Kidney (tissue), 22 donors: ENCODE measurements at places on chromosomes 16 and 17. TPM values are rescaled to one million over a fixed set of nuclear protein-coding genes. Genes with fewer than 3 reads are reported as not detected.

GRCh38 chr17:43975898-43976297, 22.2 kb upstream of the PYY start:
- no peak for DNase-seq

DNA sequence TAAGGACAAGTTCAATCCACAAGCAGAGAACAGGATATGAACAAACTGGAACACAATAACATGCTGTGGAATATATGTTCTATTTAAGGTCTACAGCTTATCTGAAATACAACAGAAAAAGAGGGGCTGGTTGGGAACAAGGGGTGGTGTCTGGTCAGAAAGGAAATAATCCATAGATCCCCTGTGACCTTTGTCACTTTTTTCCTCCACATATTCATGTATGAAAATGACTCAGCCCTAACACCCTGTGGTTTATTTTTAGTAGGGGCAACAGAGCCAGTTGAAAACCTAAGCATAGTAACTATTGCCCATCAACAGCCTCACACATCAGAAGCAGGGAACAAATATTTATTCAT, 12.3 kb upstream of the SPAG9 start:
- no peak for DNase-seq

GRCh38 chr17:56740481-56740880, 93.2 kb downstream of the C17orf67 start:
- no peak for DNase-seq

- DNase-seq: peak; percentile 78
Observed at GRCh38 chr17:42980766-42981397, 517 bp downstream of the RUNDC1 start.

SLFN12L gene
- polyA plus RNA-seq: 0.62 TPM

- DNase-seq: peak; percentile 16
Observed at GRCh38 chr17:7894226-7894625, 5.6 kb downstream of the CHD3 start.

- DNase-seq: no peak
Observed at GRCh38 chr17:33167736-33168135, 125.4 kb downstream of the ASIC2 start.

DNA sequence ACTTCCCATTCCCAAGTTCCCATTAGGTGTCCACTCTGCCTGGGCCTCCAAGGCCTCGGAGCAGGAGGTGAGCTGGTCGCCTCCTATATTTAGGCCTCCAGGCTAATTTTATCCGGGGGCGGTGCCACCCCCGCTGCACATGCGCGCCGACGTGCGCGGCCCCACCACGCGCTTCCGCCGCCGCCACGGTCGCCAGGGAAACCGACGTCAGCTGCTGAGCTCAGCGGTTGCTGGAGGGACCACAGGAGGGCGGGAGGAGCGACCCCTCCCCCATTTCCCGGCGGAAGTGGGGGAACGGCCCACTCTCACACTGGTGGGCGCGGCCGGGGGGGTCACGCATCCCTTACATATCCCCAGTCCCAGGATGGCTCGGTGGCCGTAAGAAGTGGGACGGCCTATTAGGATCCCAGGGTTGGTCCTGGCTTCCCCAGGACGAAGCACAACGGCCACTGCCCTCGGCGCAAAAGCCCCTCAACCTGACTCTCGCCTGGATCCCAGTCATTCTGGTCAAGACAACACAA, 1.0 kb downstream of the PER1 start:
- peak; percentile 97 for DNase-seq

PMP22 gene
- polyA plus RNA-seq: 37.0 TPM

GRCh38 chr16:7236824-7237410, 95.7 kb upstream of the RBFOX1 start:
- no peak for DNase-seq

GRCh38 chr17:69402052-69402451, 12.4 kb upstream of the MAP2K6 start:
- DNase-seq: no peak

- no peak for DNase-seq
Observed at GRCh38 chr17:42617956-42618431, 8.5 kb downstream of the TUBG1 start.

ADGRG1 gene
- polyA plus RNA-seq: 188 TPM

GRCh38 chr16:19690196-19690595, 27.8 kb downstream of the KNOP1 start:
- DNase-seq: no peak

GRCh38 chr17:63714550-63715277, 14.8 kb upstream of the LIMD2 start:
- no peak for DNase-seq

DNA sequence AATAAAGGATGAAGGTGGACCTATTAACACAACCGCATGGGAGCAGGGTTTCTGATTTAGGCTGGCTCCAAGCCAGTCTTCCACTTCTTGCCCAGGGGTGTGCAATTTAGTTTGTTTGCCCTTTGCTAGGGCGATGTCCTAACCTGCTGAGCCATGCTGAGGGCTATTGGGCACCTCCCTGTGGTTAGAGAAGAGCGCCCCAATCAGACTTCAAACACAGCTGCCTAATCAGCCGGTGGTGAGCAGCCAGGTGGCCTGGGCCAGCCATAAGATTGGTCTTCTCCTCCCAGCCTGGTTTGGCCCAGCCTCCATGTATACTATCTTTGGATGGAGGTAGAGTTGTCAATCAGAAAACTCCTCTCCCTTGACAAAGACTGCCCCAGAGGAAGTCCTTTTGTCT, 15.7 kb downstream of the TMEM94 start:
- DNase-seq: no peak

GRCh38 chr17:63150490-63150889, 184.5 kb downstream of the TANC2 start:
- no peak for DNase-seq

DNA sequence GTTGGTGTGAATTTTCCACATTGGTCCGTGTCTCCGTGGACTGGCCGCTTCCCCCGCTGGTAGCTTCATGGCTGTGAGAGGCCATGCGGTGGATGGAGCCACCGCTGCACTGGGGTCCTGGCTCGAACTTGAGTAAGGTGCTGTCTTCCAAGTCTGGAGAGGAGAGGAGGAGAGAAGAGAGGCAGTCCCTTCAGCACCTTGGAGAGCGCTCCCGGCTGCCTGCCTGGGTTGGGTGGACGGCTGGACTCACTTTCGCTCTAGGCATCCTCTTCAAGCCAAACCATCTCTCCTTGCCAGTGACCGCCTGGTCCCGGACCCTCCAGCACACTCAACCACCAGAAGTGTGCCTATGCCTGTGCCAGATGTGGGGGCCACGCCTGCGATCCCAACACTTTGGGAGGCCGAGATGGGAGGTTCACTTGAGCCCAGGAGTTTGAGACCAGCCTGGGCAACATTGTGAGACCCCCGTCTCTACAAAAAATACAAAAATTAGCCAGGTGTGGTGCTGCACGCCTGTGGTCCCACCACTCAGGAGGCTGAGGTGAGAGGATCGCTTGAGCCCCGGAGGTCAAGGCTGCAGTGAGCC, 6.2 kb downstream of the JPH3 start:
- peak; percentile 87 for DNase-seq

CD300LG gene
- 3.1 TPM for polyA plus RNA-seq
